Central memory CD4-positive, alpha-beta T cell (primary cell): ENCODE measurements at places on chromosomes 7 and 10.

- no peak for DNase-seq
These were observed 286.7 kb downstream of the INHBA start for GRCh38 chr7:41416208-41416595.

DNA sequence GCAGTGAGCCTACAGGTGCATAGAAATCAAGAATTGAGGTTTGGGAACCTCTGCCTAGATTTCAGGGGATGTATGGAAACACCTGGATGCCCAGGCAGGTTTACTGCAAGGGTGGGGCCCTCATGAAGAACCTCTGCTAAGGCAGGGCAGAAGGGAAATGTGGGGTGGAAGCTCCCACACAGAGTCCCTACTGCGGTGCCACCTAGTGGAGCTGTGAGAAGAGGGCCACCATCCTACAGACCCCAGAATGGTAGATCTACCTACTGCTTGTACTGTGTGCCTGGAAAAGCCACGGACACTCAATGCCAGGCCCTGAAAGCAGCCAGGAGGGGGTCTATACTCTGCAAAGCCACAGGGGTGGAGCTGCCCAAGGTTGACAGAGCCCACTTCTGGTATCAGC, 533.5 kb downstream of the GPAM start:
- DNase-seq = no peak

GRCh38 chr7:151805191-151805590, 71.7 kb downstream of the PRKAG2 start:
- DNase-seq = no peak

DNA sequence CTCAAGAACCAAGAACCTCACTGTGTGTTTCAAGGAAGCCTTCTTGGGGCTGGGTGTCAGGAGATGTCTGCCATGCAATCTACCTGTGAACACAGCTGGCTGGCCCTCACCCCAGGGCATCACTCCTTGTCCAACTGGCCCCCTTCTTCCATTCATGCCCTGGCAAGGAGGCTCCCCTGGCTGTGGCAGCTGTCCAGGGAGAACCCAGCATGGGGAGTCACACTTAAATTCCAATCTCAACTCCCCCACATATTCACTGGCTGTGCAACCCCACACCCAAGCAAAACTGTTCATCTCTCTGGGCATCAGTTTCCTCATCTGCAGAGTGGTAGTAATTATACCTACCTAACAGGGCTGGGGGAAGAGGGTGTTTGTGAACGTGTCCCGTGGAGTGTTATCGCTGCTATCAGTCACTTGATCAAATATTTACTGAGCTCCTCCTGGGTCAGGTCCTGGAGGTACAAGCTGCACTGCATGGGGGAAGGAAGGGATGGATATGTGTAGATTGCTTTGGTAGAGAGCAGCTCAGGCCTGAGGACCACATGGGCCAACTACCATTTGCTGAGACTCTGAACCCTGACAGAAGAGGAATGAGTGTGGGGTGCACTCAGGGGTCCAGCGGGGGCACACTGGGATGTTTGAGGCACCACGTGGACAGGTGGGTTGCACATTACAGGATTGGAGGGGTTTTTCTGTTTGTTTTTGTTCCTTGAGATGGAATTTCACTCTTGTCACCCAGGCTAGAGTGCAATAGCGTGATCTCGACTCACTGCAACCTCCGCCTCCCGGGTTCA, 2.1 kb upstream of the GPRIN2 start:
- DNase-seq = no peak

DNA sequence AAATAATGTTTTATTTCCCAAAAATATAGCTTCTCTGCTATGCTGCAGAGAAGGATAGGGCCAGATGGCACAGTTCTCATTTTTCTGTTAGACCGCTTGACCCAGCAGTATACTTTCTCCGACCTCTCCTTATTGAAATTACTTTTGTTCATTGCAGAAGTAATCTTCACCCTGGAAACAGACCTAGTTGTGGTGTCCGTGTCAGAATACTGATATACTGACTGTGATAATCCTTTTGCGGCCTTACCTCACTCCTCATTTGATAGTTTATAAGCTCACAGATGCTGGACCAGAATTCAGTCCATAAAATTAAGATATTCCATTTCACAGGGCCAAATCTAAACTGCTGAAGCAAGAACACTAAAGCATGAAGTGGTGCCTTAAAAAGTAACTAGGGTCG, 260.6 kb upstream of the DKK1 start:
- no peak for DNase-seq
